Hair follicle dermal papilla cell (primary cell): ENCODE measurements at places on chromosomes 2 and 18. TPM values are rescaled to one million over a fixed set of nuclear protein-coding genes. Genes with fewer than 3 reads are reported as not detected.

Gene HRH4
- total RNA-seq: not detected in 2 replicates

Gene INHBB
- total RNA-seq: 8.5 and 10.1 TPM in 2 replicates

Gene NAT8
- not detected in 2 replicates for total RNA-seq

Gene LBX2
- total RNA-seq: 1.9 and 2.1 TPM in 2 replicates

Gene BAZ2B
- 54.6 and 58.7 TPM in 2 replicates for total RNA-seq

Gene PTPRN
- total RNA-seq: 0.36 and 0.49 TPM in 2 replicates

Gene PTGR3
- total RNA-seq: 11.7 and 13.1 TPM in 2 replicates

Gene SLC9A4
- total RNA-seq: under 0.01 TPM in 1 of 2 replicates, not detected in the other

Gene MEP1B
- total RNA-seq: 0.12 TPM in 1 of 2 replicates, not detected in the other

Gene MGAT4A
- total RNA-seq: 0.16 and 0.24 TPM in 2 replicates

Gene KIF5C
- 0.12 and 0.16 TPM in 2 replicates for total RNA-seq

Gene SLC14A1
- 2.4 and 3.9 TPM in 2 replicates for total RNA-seq

Gene SERPINB12
- total RNA-seq: 0.32 TPM in 1 of 2 replicates, not detected in the other

Gene C1QL2
- not detected in 2 replicates for total RNA-seq

Gene PREPL
- 43.0 and 47.7 TPM in 2 replicates for total RNA-seq

Gene NDC80
- total RNA-seq: 2.3 and 2.9 TPM in 2 replicates

Gene SLC4A5
- 0.81 and 1.1 TPM in 2 replicates for total RNA-seq

Gene MAIP1
- total RNA-seq: 20.8 and 21.1 TPM in 2 replicates

Gene GBX2
- total RNA-seq: not detected in 2 replicates

Gene ZNF407
- total RNA-seq: 17.2 and 24.2 TPM in 2 replicates

Gene SERPINB10
- 0.16 TPM in 1 of 2 replicates, not detected in the other for total RNA-seq

Gene GPR75
- total RNA-seq: 2.6 and 2.9 TPM in 2 replicates

Gene GORASP2
- total RNA-seq: 94.6 and 98.3 TPM in 2 replicates

Gene DNAH7
- 0.85 and 0.97 TPM in 2 replicates for total RNA-seq

Gene OTOF
- under 0.01 TPM in 1 of 2 replicates, not detected in the other for total RNA-seq

Gene STARD6
- not detected in 2 replicates for total RNA-seq

Gene LIMS2
- total RNA-seq: 11.2 and 16.2 TPM in 2 replicates

Gene CAPN14
- 0.12 and 0.32 TPM in 2 replicates for total RNA-seq

Gene ALK
- 0.12 and 0.16 TPM in 2 replicates for total RNA-seq

Gene ST6GAL2
- total RNA-seq: 0.49 and 1.6 TPM in 2 replicates

Gene PARD6G
- total RNA-seq: 2.3 and 3.1 TPM in 2 replicates

Gene NBEAL1
- total RNA-seq: 40.1 and 52.2 TPM in 2 replicates

Gene POTEC
- total RNA-seq: under 0.01 TPM in 1 of 2 replicates, not detected in the other

Gene GPR155
- total RNA-seq: 3.6 and 4.9 TPM in 2 replicates
